Activated naive CD4-positive, alpha-beta T cell treated with anti-CD3 and anti-CD28 coated beads, Interleukin-2, amount 10 ng/mL, durations not matched to agents 7 days and 5 days (primary cell): ENCODE measurements at places on chromosomes 5 and 9.

DNA sequence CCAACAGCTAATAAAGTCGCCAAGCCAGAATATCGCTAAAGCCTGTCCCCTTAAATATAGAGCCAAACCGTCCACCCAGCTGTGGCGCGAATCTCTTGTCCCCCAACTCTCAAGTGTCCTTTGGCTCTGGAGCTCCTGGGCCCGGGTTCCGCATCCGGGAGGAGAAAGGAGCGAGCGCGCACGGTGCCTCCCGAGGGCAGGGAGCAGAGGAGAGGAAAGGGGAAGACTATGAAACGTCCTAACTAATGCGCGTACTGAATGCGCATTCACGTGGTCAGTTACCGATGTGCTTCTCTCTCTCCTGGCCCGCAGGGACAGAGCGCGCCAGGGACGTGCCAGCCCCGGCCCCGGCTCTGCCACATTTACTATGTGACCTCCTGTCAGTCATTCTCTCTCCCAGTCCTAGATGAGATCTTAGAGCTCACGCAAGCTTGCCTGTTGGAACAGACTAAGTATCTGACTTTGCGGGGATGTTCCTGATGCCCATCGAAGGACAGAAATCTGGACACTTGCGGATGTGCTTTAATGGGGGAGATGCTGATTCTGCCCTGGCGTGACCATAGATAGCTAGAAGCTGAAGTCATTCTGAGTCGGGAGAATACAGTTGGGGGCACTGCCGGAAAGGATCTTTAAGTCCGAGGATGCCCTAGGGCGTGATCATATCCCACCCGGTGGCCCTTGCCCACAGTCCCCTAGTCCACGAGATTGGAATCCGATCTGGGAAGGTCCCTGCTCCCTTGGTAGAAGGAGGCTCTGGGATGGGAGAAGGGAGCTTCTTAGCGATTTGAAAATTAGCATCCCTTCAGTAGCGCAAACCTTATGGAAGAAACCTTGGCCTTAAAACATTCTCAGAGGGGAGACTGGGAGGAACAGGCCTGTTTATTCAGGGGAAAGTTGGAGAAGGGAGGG, 5.7 kb upstream of the EBF1 start:
- DNase-seq: no peak

DNA sequence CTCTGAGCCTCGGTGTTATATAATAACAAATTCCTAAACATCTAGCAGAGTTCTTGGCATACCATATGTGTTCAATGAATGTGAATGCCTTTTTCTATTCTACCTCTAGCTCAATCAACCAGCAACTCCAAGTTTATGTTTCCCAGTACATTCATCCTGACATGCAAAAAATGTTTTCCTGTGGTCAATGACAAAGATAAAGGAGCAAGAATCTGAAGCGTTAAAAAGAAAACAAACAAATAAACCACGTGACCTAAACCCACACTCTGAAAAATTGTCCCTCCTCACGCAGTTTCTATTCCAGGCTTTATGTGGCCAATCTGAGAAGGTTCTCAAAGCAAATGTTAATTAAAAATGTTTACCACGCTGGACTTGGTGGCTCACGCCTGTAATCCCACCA, 18.0 kb downstream of the KLF4 start:
- no peak for DNase-seq

DNA sequence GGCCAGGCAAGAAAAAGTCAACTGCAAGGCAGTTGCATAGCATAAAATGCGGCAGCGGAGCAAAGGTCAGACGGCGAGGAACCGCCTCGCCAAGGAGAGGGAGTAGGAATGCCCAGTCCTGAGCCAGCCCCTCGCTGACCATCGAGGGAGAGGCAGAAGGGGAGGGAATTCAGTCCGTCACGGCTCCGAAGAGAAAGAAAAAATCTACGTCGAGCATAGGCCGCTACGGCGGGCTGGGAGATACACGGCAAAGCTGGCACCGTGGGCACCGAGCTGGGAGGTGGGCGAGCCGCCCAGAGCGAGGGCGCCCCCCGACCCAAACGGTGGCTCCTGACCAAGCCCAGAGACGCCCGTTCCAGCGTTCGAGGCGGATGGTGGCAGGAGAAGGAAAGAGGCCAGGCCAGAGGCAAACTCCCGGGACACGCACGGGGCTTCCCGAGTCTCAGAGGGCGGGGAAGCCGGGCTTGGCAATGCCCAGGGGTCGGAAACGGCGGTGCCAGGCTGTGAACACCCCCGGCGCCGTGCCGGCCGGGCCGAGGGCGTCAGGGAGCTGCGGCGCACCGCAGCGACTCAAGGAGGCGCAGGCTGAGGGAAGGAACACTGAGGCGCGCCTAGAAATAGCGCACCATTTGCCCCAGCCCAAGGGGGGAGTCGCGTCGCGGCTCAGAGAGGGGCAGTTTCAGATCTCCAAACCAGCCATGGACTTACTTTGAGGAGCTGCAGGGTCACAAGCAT, 518 bp downstream of the SPRY4 start:
- no peak for DNase-seq

DNA sequence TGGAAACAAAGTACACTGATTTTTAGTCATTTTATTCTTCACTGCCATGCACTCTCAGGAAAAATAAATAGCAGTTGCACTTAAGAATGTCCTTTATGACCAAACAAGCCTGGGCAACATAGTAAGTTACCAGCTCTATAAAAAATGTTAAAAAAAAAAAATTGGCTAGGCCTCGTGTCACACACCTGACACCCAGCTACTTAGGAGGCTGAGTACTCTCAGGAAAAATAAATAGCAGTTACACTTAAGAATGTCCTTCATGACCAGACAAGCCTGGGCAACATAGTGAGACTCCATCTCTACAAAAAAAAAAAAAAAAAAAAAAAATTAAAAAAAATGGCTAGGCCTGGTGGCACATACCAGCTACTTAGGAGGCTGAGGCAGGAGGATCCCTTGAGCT, 304.6 kb downstream of the SLCO4C1 start:
- no peak for DNase-seq

DNA sequence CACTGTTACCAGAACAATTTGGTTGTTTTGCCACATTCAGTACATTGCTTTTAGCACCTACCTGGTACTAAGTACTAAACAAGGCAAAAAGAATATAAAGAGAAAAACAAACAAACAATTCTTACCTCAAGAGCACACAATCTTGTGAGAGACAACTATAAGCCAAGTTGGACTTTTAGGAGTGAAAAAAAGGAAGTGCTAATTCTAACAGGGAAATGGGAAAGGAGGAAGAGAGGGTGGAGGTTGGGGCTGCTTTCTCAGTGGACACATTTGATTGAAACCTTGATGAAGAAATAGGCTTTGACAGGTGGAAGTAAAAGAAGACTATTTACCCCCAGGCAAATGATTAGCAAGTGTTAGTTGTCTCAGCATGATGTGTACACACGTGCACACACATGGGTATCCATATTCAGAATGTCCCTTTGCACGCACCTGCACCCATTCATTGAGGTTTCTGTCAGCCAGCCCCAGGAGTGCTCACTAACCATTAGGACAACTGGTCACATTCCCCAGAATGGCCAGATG, 302.6 kb downstream of the ACTL7B start:
- DNase-seq: no peak

DNA sequence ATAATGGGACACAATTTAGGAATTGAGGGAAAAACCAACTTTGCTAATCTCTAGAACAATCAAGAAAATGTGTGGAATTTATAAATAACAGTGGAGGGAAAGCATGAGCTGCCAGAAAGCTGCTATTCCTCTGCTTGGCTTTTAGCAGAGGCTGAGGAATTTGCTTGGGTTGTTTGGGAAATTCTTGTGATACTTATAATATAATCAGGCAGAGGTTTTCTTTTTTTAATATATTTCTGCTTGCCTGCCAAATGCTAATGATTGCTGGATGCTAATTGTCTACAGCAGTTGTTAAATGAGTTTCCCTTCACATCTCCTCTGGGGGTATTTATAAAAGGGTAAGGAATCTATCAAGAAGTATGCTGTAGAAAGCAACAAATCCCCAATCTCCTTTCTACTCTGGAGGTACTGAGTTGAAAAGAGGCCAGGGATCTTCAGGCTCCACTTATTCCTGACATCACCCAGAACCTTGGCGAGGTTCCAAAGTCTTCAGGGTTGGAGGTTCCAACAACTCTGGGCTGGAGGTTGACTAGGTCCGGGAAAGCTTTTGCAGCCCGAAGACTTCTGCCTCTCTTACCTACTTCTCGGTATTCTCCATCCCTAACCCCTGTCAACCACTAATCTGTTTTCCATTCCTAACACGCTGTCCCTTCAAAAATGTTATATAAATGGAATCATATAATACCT, 60.4 kb upstream of the TMED7 start:
- DNase-seq: no peak

- DNase-seq: no peak
These were observed 320.8 kb downstream of the CCDC171 start for GRCh38 chr9:15873573-15874177.

DNA sequence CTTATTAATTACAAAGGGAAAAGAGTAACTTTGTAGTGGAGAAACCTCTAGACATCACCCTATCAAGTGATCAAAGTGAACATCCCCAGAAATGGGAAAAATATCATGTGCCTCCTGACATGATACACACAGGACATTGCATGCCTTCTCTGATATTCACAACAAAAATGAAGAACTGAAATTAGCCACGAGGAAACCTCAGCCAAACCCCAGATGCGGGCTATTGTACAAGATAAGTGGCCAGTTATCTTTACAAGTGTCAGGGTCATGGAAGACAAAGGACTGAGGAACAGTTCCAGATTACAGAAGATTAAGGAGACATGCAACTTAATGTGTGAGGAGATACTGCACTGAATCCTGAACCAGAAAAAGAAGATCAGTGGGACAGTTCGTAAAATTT, 23.8 kb upstream of the NPM1 start:
- DNase-seq: no peak
